ENCODE measurements at places on chromosomes 3 and 15.

DNA sequence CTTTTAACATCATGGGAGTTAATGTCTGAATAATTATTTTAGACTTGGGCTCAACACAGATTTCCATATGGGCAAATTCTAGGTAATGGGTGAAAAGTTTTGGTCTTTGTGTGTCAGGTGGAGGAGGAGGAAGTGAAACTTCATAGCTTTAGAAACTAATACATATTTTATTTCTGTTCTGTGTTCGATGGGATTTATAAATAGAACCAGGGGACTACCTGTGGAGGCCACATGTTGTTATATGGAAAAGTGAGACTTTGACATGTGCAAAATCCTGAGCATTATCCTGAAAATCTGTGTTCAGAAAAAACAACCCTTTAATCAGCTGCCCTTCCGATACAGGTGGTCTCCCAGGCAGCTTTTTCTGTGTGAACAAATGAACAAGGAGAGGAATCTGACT, 209.5 kb downstream of the SOX2 start:
- DNase-seq = no peak

GRCh38 chr3:34862456-34862855, 776.9 kb upstream of the ARPP21 start:
- no peak for DNase-seq

- DNase-seq = no peak
Measured at GRCh38 chr3:126895178-126896066, 87.5 kb upstream of the PLXNA1 start.

- no peak for DNase-seq
Measured at GRCh38 chr3:41304593-41304992, 105.3 kb downstream of the CTNNB1 start.

- no peak for DNase-seq
Measured at GRCh38 chr3:101687142-101687931, 819 bp upstream of the RPL24 start.

- DNase-seq = no peak
Measured at GRCh38 chr15:80747317-80748053, 31.7 kb upstream of the CEMIP start.

GRCh38 chr15:49458145-49458544, 35.1 kb downstream of the FGF7 start:
- no peak for DNase-seq

All from mucosa of gallbladder (tissue), 1 donor.